ENCODE measurements at places on chromosomes 12 and 14.

DNA sequence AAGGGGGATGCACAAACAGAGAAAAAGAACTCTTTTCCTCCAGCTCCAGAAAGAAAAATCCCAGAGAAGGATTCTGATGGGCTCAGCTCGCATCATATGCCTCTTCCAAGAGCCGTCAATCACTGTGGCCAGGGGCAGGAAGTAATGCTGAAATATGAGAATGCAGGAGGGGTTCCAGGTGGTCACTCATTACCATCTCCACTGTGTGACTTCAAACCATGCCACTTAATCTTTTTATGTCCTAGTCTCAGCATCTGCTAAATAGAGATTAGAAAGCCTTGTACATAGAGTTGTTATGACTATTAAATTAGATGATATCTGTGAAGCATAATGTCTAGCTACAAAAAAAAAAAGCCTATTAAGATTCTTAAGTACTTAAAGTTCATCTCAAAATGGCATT lies 65.6 kb upstream of the FICD start:
- no peak for DNase-seq

DNA sequence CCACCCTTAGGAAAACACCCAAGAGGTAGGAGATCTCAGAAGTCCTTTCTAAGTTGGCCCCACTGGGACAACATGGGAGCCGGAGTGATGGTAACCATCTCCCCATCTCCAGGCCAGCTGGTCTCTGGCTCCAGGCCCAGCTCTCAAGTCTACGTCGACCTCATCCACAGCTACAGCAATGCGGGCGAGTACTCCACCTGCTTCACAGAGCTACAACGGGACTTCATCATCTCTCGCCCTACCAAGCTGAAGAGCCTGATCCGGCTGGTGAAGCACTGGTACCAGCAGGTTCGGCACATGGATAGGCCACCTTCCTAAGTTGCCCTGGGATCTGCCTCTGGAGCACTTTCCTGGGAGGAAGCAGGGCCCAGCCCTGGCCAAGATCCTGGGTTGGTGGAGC lies 11.0 kb upstream of the OAS2 start:
- no peak for DNase-seq

- DNase-seq = peak; percentile 96
Measured at GRCh38 chr14:24965934-24966578, 83.9 kb downstream of the STXBP6 start.

GRCh38 chr12:101563212-101563611 lies 31.6 kb upstream of the MYBPC1 start:
- DNase-seq = no peak

DNA sequence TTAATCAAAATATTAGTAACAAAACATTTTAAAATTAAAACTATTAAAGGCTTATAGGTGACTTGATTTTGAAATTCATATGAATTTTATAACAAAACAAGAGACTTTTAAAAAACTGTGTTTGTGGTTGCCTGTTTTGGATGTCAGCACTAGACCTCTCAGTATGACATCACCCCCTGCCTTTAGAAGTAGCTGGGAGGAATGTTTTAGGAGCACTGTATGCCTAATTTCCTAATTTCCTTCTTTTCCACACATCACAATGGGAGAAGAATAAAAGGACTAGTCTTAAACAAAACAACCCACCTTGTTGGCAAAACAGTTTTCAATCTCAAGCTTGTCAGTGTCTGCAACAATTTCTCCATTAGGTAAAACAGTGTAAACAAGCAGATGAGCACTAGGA lies 48.1 kb upstream of the PZP start:
- no peak for DNase-seq
